NCI-H1930 (cell line): ENCODE measurements at places on chromosomes 1 and 21.

- DNase-seq: no peak
Measured at GRCh38 chr21:16634515-16634914, 878.3 kb upstream of the CXADR start.

DNA sequence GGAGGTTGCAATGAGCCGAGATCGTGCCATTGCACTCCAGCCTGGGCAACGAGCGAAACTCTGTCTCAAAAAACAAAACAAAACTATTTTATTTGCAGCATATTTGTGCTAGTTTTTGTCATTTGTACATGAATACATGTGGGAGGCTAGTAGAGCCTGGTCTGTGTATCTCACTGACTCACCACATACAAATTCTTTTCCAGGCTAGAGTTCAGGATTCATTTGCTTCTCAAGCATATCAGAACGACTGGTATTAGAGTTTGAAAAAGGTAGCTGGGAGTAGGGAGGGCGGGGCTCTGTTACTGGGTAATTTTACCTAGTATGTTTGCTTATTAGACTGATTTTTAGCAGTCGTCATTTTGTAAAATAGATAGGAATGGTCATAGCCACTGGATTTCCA, 4.5 kb upstream of the TOR3A start:
- DNase-seq: no peak

- DNase-seq: no peak
Measured at GRCh38 chr1:10188133-10188650, 22.2 kb upstream of the KIF1B start.

GRCh38 chr21:44940116-44940631, 345 bp downstream of the SLX9 start:
- DNase-seq: no peak

DNA sequence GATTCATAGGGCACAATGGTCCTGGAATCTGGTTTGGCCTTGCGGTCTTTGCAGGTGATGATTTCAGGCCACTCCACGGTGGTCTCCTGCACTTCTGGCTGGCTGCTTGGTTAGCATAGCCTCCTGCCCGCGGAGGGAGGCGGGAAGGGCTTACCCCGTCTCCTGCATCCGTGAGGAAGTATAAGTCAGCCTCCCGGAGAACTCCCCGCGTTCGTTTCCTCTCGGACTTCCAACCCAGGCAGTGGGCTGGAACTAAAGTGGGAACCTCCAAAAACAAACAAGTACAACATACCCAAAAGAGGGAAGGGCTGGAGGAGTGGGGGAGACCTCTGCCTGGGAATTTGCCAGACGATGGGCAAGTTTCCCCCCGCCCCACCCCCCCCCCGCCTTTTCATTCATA, 939 bp upstream of the CCN1 start:
- DNase-seq: no peak

GRCh38 chr1:69898403-69898947, 306.9 kb downstream of the LRRC40 start:
- no peak for DNase-seq

GRCh38 chr1:49728377-49728776, 295.4 kb downstream of the AGBL4 start:
- no peak for DNase-seq

GRCh38 chr1:23442751-23443150, 18.2 kb upstream of the TCEA3 start:
- no peak for DNase-seq

GRCh38 chr1:46203738-46204405, 738 bp downstream of the LURAP1 start:
- no peak for DNase-seq

GRCh38 chr1:24704411-24705259, 40.6 kb upstream of the CLIC4 start:
- DNase-seq: peak; percentile 27

GRCh38 chr1:184068354-184068753, 16.8 kb downstream of the TSEN15 start:
- DNase-seq: no peak

- DNase-seq: no peak
Measured at GRCh38 chr1:94934551-94934950, 7.6 kb upstream of the CNN3 start.

DNA sequence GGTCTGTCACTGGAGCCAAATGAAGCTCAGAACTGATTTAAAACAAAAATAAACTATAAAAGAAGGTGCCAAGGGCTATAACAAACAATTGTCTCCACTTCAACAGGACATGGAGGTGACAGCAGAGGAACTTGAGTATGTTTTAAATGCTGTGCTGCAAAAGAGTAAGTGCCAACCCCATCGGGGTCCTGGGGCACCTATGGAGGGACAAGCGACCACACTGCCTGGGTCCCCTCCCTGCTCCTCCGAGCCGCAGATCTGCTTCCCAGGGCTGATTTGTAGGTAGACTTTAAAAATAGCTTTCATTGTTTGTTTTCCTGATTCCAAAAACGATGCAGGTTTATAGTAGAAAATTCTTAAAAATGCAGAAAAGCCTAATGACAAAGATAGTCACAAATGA, 42.8 kb downstream of the CAPN9 start:
- no peak for DNase-seq

DNA sequence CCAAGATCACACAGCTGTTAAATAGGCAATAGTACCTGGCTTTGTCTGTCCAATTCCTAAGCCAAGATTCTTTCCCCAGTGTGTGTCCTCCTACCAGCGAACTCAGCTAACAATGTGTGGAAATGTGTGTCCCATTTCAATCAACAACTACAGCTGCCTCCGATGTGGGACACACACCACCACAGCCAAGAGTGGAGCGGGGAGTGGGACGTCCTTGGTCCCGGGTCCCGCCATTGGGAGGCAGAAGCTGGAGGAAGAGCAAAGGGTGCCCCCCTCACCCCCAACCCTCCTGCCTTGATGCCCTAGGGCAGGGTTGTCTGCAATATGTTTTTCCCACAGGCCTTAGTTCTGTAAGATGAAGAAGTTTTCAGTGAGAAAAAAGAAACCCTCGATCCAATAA, 265.4 kb upstream of the RAB4A start:
- no peak for DNase-seq

GRCh38 chr1:78325293-78325692, 165.5 kb upstream of the PTGFR start:
- DNase-seq: no peak

DNA sequence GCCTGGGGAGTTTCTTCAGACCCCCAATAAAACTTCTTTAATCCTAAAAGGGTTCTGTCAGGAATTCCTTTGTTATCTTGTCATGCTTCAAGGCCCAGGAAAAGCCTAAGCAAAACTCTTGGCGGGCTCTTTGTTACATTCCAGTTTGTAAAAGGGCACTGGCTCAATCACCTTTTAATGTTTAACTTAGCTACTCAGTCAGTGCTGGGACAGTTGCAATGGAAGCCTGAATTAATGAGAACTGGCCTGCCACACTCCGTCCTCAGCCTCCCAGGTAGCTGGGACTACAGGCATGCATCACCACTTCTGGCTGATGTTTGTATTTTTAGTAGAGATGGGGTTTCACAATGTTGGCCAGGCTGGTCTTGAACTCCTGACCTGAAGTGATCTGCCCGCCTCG, 21.3 kb upstream of the ASB17 start:
- DNase-seq: no peak

DNA sequence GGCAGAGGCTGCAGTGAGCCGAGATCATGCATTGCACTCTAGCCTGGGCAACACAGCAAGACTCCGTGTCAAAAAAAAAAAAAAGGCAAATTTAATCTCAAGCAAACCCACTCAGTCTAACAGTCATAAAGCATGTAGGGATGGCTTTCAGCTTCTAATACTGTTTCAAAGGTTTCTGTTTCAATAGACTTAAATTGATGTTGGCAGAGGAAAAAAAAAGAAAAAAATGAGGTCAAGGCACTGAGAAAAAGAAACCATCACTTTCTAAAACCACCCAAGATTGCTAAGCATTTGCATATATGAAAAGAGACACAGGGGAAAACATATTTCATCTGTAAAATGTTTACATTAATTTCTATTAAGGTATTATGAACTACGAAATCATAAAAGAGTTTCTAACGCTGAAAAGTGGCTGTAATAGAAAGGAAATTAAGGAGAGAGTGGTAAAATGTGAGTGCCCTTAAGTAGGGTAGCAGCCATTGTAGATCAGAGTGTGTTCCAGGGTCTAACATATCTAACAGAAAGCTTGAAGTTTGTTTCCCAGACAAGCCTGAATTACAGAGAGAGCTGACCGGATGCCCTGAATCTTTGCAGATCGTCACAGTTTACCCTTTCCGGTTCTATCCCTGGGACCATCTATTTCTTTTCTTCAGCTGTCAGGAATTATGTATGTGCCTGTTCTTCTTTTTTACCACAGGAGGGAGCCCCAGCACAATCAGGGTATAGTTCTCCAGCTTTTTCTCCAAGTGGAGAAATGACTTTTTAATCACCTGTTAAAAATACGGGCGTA, 70.0 kb downstream of the PLD5 start:
- peak; percentile 9 for DNase-seq

DNA sequence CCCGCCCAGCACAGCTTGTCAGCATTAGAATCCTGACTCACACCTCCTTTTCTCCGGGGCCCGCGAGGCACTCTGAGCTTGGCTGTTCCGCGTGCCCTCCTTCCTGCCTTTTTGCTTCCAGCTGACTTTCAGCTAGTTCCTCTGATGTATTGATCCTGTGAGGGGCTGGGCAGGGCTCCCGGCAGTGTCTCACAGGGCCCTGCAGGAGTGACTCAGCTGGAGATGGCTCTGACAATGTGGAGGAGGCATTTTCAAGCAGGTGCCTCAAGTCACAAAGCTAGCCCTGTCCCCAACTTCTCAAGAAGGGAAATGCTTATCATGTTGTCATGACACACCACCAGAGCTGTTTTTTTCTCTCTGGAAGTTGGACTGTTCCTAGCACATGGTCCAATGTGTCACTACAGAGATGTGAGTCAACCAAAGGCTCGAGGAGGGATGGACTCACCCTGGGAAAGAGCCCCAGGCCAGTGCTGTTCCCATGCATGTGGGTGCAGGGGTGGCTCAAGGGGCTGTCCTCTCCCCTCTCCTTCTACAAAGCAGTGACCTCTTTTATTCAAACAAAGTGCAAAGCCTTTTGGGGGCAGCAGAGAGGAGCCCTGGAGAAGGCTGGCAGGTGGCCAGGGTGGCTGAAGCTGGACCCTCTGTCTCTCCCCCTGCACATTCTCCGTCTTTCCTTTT, 30.6 kb downstream of the SYT6 start:
- no peak for DNase-seq

GRCh38 chr1:156089704-156090103, 7.4 kb upstream of the MEX3A start:
- DNase-seq: no peak

DNA sequence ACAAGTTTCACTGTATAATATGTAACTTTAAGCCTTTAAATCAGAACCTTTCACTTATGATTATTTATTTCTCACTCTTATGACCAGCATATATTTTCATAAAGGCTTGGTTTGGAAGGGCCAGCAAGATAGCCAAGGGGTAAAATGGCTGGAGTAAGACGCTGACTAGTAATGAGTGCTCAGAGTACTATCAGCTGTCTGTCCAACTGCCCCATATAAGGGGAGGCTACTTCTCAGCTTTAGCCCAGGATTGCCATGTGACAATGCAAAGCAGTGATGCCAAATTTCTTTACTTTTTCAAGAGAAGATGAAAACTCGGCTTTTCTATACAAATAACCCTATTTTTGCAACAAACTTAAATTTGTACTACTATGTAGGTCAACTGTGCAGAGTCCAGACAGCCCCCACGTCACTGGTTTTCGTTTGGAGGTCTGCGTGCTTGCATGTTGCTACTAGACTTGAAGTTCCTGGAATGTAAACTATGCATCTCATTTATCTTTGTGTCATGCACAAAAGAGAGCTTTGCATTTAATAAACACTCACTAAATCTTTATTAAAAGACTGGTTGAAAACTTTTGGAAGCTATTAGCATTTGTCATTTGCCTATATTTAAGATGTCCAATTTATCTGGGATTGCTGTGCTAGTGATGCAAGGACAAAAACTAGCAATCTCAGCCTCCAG, 110.4 kb downstream of the TNFSF18 start:
- no peak for DNase-seq

DNA sequence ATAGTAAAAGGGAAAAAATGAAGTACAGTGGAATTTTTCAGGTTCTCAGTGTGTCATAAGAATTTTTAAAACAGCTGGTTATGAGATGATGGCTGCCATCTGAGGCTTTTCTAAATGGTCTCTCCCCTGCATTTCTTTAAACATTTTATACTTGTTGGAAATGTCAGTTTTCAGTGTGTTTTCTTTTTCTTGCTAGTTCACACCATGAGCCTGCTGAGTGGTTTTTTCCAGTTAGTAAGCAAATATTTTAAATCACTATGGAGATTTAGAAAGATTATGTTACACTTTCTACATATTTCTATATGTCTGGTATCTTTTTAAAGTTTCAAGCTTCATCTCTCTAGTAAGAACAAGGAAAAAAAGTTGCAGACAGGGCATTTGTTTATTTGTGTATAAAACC, 9.6 kb downstream of the RBM15 start:
- DNase-seq: no peak

- DNase-seq: no peak
Measured at GRCh38 chr1:193697115-193697762, 510.8 kb upstream of the B3GALT2 start.

- DNase-seq: no peak
Measured at GRCh38 chr1:220389634-220390033, 117.4 kb upstream of the RAB3GAP2 start.

- DNase-seq: peak; percentile 55
Measured at GRCh38 chr1:91501523-91501851, 836 bp downstream of the CDC7 start.

DNA sequence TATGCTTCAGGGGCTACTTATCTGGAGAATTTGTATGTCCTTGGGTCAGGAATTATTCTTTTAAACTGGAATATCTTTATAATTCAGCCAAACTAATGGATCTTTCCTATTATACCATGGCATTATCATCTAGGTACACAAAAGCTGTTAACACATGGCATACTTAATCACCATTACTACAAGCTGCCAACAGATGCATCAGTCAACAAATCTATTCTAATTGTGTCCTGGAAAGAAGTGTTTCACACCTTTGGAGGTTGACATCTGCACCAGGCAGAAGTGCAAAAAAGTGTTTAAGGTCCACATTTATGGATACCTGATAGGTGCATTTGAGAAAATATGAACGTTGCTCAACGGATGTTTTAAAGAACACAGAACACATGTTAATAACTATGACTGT, 470.2 kb upstream of the ADGRL2 start:
- DNase-seq: no peak
